ENCODE measurements at places on chromosomes 13 and 19. TPM values are rescaled to one million over a fixed set of nuclear protein-coding genes. Genes with fewer than 3 reads are reported as not detected.

DNA sequence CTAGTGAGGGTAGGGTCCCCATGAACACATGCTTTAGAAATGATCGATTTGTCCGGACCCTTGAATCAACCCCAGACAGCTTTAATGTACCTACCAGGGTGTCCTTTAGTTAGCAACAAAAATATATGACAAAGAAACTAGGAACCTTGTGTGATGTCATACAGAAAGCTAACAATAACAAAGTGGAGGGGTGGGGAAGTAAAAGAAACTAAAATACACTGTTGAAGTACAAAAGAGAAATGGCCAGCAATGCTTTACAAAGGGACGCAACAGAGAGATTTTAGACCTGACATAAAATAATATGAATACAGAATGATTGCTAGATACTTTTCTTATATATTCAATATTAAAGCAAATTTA is 40.0 kb downstream of the DZIP1 start:
- no peak for DNase-seq

- no peak for DNase-seq
Measured at GRCh38 chr13:68023838-68024581, 793.9 kb upstream of the PCDH9 start.

SAFB2 gene
- polyA plus RNA-seq, result 51.7 TPM

ZNF653 gene
- 6.7 TPM for polyA plus RNA-seq

EID2B gene
- 2.3 TPM for polyA plus RNA-seq

GRCh38 chr13:51590971-51591627 is 6.8 kb downstream of the WDFY2 start:
- DNase-seq, result no peak

GRCh38 chr19:33419788-33420130 is 46.2 kb downstream of the CEBPG start:
- DNase-seq, result no peak

GRCh38 chr19:48965806-48966540 is 864 bp downstream of the FTL start:
- peak; percentile 86 for DNase-seq

DNA sequence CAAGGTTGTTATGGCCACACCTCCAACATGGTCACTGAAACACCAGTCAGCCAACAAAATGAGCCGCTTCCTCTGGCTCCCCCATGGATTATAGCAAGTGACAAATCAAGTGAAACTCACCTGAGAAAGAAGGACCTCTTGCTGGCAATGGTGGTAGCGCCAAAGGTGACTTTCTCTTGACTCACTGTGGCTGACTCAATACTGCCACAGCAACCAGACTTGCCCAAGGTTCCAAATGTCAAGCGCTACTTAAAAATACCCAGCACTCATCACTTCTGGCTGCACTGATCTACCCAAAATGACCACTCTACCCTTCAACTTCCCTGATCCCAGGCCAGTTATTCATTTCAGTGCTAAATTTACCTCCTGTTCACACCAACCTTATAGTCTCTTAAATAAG is 495.5 kb downstream of the FOXO1 start:
- DNase-seq, result no peak

GRCh38 chr19:6065685-6066374 is 44.5 kb downstream of the RFX2 start:
- DNase-seq, result no peak

GRCh38 chr13:27472941-27473340 is 22.6 kb upstream of the MTIF3 start:
- no peak for DNase-seq

DNA sequence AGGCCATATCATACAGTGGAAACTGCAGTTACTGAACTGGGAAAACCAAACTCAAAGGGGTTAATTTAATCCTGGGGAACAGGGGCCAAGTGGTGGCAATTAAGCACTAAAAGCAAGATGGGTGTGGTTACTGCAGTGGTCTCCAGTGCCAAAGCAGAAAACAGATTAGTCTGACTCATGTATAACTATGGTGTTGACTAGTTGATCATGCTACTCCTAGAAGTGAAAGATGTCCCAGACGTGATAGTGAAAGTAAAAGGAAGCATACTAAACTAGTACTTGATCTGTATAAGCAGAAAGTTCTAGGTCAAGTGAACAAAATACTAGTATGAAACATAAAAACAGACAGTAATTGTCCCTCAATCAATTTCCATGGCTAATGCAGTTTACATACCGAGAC is 360.0 kb upstream of the SLITRK5 start:
- no peak for DNase-seq

DNA sequence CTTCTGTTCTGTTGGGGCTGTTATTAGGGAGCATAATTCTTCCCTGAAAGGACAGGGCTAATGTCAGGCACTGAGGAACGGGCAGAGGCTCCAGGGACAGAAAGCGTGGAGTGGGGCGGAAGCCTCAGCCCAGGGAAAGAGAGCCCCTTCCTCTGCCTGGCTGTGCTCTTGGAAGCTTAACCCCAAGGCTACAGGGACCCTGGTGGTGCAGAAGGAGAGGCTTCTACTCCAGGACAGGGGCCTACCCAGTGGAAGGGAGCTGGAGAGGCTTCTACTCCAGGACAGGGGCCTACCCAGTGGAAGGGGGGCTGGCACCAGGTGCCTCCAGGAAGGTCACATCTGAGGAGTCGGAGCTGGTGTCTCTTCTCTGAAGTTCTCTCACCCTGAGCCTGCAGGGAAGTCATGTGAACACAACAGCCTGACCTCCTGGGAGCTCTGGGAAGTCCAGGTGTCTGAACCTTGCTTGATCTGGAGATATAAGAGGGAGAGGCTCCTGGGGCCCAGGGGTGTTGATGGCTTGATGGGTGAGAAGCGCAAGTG is 159.5 kb upstream of the SOX1 start:
- no peak for DNase-seq

- no peak for DNase-seq
Measured at GRCh38 chr19:48613024-48613851, 1.6 kb downstream of the FAM83E start.

DNA sequence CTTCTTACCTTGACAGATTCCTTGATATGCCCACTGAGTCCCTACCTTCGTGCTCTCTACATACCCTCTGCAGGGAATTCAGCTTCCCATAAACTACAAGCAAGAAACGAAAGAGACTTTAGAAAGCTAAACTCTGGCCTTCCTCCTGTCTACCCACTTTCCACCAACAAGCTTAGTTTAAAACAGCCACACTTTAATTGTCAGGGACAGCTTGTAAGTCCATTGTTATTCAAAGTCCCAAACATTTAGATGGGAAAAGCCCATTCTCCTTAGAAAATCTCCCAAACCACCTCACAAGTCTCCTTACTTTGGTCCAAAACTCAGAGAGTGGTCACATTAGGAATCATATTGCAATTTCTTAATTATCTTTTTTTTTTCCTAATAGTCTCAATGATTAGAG is 2695.8 kb downstream of the PCDH9 start:
- DNase-seq, result no peak

GRCh38 chr19:23075031-23075733 is 41.6 kb upstream of the ZNF730 start:
- DNase-seq, result peak; percentile 71

DNA sequence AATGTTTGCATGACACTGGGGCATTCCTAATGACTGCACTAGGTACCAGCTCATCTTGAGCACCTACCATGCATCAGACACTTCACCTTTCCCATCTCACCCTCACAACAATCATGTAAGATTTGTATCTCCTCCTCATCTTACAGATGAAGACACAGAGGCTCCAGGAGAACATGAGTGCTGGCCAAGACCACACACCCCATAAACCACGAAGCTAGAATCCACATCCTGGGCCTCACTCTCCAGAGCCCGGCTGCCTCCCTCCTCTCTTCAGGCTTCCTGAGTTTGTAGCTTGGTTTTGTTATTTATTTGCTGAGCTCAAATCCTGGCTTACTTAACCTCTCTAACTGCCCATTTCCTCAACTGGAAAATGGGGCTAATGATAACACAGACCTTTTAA is 25.9 kb downstream of the FAM216B start:
- no peak for DNase-seq

CGB1 gene
- not detected for polyA plus RNA-seq

- no peak for DNase-seq
Measured at GRCh38 chr13:19781526-19781925, 1.2 kb downstream of the PSPC1 start.

DNA sequence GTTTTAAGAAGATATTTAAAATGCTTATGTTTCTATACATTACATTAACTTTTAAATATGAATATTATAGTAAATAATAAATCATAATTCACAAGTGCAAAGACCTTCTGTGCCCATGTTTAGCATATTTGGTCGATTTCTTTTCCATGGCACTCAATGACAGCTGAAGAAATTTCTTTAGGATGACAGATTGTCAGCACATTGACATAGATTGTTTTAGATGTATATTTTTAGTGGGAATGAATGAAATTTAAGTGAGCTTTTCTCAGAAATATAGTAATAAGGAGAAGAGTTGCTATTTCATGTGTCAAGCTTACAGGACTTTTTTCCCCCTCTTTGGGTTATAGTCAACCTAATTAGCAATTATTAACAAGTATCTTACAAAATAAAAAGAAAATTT is 256.5 kb downstream of the SHISA2 start:
- DNase-seq, result no peak

LILRA1 gene
- 0.56 TPM for polyA plus RNA-seq

DNA sequence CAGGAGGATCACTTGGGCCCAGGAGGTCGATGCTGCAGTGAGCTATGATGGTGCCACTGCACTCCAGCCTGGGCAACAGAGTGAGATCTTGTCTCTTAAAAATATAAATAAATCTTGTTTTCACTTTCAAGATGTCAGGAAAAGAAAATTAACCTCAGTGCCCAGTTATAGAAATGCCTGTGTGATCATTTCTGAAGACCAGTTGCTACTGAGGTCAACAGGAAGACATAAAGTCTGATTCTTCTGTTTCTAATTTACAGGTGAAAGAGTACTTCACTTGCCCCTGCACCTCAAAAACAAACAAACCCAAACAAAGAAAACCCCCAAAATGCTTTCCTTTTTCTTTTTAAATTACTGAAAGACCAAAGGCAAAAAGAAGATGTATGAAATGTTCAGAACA is 174.3 kb upstream of the NBEA start:
- no peak for DNase-seq

- DNase-seq, result peak; percentile 42
Measured at GRCh38 chr13:51614350-51614786, 30.1 kb downstream of the WDFY2 start.

ZNF850 gene
- polyA plus RNA-seq, result 1.3 TPM

- DNase-seq, result no peak
Measured at GRCh38 chr19:18961767-18962620, 21.0 kb upstream of the HOMER3 start.

SLC17A7 gene
- 0.76 TPM for polyA plus RNA-seq

VAV1 gene
- 3.1 TPM for polyA plus RNA-seq

GRCh38 chr19:30862876-30863275 is 486.4 kb downstream of the TSHZ3 start:
- DNase-seq, result no peak

DNA sequence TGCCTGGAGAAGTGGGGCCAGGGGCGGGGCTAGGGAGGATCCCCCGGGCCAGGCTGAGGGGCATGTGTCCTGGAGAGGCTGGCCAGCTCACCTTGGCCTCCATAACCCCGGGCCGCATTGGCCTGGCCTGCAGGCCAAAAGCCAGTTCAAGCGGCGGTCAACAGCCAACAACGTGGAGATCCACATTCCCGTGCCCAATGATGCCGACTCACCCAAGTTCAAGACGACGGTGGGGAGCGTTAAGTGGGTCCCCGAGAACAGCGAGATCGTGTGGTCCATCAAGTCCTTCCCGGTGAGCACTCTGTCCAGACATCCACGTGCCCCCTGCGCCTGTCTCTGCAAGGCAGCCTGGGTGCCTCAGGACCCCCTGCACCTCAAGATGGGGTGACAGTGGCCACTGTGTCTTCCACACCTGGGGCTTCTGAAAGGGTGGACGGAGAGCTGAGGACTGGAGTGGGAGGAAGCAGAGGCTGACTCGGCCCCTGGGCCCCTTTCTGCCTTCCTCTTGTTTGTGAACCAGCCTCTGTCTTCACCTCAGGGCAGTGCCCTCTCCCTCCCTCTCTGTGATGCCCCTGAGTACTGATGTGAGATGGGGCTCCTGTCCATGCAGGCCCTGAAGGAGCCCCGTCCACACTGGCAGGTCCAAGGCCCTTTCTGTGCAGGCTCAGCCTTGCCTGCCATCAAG is 31.1 kb downstream of the AP1M1 start:
- DNase-seq, result no peak

DNA sequence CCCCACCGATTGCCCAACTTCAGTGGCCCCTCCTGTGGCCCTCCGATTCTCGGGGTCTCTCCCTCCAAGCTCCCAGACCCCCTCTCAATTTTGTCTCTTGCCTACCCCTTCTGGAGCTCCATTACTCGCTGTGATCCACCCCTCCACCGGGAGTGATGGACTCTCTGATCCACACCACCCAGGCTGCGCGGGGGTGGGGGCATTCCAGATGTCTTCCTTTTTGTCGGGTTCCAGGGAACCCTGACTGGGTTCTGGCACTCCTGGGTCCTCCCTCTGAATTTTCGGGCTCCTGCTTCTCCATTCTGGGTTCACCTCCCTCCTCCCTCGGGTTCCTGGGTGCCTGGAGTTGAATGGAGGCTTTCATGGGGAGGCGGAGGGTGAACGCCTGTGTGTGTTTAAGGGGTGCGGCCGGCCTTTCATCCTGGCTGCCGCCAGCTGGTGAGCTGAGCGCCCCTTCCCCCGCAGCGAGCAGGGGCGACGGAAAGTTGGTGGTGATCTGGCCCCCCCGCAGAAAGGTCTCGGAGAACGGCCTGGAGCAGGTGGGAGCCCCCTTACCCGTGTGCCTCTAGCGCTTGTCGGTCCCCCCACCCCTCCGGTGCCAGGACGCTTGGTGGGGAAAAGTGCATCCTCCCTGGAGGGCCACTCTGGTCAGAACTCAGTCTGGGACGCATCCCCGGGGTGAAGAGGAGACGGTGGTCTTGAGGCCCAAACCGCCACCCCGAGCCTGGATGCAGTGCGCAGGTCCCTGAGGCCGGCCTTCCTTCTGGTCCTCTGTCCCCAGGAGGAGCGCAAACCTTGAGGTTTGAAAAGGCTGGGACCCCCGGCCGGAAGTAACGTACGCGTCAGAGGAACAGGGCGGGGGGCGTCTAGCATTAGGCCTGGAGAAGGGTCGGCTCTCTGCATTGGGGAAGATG is 1.6 kb downstream of the MISP3 start:
- DNase-seq, result no peak

- no peak for DNase-seq
Measured at GRCh38 chr13:20465218-20465879, 60.3 kb downstream of the CRYL1 start.

GRCh38 chr19:19429361-19429760 is 23.9 kb downstream of the GATAD2A start:
- no peak for DNase-seq

DNA sequence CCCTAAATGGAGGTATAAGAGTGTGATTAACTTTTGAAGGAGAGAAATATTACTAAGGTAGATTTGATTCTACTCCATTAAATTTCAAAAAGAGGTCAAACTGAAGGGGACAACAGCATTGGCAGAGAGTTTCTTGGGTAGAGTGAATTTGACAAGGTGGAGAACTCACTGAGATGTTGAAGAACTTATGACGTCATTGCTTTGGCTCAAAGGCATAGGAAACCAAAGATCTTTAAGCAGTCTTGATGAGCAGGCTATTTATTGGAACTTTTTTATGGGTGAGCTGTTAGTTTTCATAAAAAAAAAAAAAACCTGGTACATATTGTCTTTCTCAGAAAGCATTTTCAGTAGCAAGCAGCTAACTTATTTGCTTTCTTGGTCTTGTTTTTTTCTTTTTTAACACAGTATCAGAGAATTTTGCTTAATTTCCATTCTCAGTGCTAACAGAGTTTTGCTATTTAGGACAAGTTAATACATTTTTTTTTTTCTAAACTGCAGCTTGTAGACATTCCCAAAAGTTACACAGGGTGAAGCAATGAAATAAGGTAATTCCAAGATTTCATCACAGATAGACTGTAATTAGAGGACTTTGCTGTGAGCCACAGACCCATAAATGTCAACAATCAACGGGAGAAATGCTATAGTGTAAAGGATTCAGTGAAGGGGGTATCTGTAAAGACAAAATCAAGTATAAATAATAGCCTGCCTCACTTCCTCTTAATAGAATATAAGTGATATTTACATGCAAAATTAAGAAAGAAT is 412.2 kb upstream of the KLHL1 start:
- DNase-seq, result no peak
